ENCODE measurements at places on chromosomes 3 and 15.
A peak's percentile ranks its signal among the peaks of the same experiment; 100 is the strongest.

GRCh38 chr3:128390867-128391266, 75.8 kb downstream of the DNAJB8 start:
- DNase-seq: peak; percentile 80

GRCh38 chr3:46557814-46558183, 8.3 kb downstream of the LRRC2 start:
- no peak for DNase-seq

GRCh38 chr3:100844063-100844936, 135.0 kb downstream of the TFG start:
- DNase-seq: no peak

DNA sequence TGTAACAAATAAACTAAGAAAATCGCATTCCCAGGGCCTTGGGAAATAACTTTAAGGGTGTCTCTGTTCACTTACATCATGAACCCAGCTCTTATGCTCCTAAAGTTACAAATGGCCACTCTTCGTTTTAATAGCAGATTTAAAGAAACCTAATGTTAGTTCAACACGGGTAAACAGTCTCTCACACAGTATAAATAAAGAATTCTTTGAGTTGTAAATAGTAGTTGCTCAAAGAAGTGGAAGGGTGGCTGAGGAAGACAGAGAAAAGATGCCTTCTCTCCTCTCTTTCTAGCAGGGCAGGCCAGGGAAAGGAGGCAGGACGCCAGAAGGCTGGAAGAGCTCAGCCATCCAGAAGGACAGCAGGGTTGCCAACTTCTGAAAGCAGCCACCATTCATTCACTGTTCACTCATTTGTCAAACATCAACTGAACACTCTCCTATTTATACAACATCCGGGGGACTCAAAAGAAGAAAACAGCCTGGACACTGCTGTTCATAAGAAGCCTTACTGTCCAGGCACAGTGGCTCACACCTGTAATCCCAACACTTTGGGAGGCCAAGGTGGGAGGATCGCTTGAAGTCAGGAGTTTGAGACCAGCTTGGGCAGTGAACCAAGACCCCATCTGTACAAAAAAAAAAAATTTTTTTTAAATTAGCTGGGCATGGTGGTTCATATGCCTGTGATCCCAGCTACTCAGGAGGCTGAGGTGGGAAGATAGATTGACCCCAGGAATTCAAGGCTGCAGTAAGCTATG, 47.3 kb downstream of the WWTR1 start:
- DNase-seq: peak; percentile 18

DNA sequence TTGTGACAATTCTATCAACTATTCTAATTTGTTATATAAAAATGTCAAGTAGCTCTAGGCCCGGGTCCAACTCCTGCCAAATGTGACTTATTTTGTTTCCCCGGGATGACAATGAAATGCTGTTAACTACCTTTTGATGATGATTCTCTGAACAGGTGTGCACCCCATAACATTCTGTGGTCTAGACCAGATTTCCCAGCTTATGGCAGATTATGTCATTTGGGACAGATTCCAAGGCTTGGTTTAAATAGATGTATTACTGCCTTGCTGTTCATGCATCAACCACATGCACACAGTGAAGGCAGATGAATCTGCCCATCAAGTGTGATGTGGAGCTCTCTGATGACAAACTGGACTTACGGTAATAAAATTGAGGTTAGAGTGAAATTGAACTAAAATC, 150.5 kb downstream of the MECOM start:
- no peak for DNase-seq

DNA sequence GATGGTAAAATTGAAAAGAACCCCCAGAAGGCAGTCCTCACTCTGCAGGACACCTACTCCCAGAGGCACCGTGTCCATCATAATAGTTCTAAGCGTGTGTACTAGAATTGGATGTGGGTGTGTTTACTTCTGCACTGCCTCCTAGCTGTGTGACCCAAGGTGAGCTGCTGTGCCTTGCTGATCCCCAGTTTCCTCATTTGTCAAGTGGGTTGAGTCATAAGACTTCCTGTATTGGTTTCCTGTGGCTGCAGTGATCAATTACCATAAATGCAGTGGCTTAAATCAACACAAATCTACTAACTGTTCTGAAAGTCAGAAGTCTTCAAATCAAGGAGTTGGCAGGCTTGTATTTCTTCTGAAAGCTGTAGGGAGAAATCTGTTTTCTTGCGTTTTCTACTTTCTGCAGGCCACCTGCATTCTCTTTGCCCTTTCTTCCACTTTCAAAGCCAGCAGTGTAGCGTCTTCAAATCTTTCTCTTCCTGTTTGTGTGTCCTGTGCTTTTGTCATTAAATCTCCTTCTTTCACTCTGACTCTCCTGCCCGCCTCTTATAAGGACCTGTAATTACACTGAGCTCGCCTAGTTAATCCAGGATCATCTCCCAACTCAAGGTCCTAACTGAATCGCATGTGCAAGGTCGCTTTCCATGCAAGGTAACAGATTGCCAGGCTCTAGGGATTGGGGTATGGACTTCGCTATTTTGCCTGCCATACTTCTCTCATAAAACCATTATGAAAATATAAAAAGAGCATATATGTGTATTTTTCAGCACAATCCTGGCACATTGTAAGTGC, 59.0 kb downstream of the RORA start:
- no peak for DNase-seq

- no peak for DNase-seq
Measured at GRCh38 chr3:121667333-121667732, 6.6 kb upstream of the HCLS1 start.
